Activated T-helper 1 cell treated with anti-CD3 and anti-CD28 coated beads, Interleukin-2, amount 50 U/mL, for 16 hours (primary cell): ENCODE measurements at places on chromosomes 1 and 21.

DNA sequence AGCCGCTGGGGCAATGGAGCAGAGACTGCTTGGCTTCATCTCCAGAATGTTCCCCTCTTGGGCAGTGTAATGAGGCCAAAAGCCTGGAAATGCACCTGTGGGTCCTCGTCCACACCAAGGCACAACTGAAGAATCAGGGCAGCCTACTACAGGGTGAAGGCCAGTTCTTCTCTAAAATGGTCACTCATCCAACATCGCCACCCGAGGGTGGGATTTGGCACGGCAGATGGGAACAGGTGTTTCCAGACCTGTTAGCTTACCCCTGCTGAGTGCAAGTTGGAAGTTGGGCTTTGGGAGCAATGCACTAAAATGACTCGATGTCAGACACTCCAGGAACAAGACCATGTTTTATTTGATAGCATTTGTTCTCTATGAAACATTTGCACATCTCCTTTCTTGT is 543.7 kb downstream of the NPHP4 start:
- DNase-seq = no peak

GRCh38 chr1:189646066-189646465 is 831.6 kb downstream of the BRINP3 start:
- DNase-seq = no peak

DNA sequence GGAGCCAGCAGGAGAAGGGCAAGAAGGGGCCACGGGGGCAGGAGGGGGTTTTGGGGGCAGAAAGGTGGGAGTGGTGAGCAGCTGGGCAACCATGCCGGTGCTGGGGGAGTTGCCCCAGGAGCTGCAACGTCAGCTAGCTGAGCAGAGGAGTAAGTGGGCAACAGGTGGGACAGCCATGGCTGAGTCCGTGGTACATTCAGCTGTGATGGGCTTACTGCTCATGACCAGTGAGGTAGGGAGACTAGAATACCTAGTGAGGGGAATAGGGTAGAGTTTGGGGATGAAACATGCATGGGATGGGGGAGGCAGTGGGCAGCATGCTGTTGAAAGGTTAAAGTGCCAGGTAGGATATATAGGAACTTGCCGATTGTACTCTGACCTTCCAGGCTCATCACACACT is 2.4 kb downstream of the USP21 start:
- DNase-seq = no peak

DNA sequence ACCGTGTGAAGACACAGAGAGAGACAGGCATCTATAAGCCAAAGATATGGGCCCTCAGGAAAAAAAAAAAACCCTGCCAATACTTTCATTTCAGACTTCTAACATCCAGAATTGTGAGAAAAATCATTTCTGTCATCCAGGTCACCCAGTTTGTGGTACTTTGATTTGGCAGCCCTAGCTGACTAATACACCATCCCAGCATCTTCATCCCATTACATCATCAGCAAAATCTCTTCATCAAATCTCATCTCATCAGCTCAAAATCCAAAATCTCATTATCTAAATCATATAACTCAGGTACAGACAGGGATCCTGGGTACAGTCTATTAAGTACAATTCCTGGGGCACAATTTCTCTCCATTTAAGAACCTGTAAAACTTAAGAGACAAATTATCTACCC is 51.9 kb upstream of the GJA8 start:
- no peak for DNase-seq

DNA sequence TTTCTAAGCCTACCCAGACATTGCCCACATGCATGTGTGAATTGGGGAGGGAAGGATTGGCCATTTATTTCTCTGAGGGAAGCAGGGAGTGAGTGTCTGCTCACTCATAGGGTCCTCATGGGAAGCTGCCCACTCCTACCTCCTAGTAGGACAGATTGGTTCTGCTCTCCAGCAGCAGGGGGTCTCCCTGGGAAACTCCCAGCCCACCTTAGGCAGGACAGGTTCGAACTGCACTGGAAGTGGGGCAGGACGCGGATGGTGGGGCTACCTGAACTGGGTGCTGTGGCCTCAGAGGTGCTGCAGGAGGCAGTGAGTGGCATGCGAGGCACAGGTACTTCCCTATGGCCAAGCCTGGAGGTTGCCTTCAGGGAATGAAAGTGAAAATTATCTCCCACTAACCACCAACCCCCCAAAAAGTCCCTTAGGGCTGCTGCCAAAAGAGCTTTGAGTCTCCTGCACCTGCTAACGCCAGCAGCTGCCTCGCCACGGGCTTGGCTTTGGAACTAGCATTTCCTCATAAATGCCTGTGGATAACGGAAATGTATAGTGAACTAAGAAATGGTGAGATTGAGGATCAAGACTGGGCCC is 157.0 kb upstream of the COA6 start:
- DNase-seq = no peak

GRCh38 chr1:150974580-150975478 is at the start of gene CERS2:
CERS2 (minus strand) TSS chr1:150974835; CDS start chr1:150969090, 5,745 bp downstream.
- peak; percentile 65 for DNase-seq

DNA sequence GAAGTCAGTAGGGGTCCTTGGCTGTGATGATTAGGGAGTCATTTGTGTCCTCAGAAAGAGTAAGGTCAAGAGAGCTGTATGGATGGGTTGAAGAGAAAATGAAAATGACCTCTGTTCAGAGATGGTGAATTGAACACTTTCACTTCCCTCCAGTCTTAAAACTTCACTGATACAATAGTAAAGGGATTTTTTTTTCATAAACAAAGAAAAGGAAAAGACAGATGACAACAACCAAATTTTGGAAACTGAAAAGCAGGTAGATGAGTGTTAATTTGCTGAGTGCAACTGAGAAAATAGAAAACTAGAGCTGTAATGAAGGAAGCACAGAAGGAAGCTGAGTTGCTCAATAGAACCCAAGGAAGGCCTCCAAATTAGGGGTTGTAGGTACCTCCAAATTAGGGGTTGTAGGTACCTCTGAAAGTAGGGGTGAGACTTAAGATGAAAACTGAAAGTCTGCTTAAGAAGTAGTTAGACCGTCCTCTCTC is 14.8 kb upstream of the S1PR1 start:
- DNase-seq = no peak

GRCh38 chr21:42321845-42322244 is 6.6 kb upstream of the TFF3 start:
- no peak for DNase-seq

DNA sequence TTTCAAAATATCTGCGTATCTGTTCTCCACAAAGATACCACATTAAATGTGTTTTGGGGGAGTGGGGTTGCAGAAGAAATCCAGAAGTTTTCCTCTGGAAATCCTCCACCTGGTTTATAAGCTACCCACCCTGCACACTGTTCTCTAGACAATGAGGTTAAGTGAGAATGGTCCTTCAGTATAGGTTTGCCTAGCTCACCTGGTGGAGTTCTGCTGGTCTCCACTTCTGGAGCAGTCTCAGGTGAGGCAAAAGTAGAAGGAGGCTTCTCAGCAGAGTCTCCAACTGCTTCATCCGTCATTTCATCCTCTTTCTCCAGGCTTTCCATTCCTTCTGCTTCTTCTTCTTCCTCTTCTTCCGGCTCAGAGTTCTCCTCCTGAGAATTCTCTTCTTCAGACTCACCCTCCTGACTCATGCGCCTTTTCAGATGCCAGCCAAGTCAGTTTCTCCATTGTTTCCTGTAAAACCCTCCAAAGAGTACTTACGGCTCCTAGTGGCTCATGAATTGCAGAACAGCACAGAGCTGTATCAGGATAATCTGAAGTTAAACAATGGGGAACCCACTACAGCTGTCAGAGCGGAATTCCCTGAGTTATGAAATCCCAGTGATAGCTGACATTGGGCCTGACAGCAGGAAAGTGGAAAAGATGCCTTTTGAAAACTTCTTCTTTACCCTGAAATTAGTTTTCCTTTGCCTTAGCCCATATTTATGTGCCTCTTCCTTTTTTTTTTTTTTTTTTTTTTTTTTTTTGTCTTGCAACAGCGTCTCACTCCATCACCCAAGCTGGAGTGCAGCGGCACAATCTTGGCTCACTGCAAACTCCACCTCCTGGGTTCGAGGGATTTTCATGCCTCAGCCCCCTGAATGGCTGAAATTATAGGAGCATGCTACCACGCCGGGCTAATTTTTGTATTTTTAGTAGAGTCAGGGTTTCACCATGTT is 38.5 kb downstream of the MSTO1 start:
- no peak for DNase-seq

DNA sequence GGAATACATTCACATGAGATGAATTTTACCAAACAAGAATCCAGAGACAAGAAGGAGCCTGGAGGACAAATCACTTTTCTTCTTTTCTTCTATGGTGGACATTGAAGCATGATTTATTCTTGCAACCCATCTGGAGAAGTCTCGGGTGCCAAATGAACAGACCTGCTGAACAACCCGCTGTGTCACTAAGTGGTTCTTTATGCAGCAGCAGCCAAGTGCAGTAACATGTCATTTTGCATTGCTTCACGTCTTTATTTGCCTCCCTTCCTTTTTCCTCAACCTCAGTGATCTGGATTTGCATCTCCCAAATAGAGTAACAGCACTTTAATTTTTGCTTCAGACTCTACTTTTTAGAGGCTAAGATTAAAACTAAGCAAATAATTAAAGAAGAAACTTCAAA is 50.0 kb upstream of the TENT5C start:
- DNase-seq = no peak

DNA sequence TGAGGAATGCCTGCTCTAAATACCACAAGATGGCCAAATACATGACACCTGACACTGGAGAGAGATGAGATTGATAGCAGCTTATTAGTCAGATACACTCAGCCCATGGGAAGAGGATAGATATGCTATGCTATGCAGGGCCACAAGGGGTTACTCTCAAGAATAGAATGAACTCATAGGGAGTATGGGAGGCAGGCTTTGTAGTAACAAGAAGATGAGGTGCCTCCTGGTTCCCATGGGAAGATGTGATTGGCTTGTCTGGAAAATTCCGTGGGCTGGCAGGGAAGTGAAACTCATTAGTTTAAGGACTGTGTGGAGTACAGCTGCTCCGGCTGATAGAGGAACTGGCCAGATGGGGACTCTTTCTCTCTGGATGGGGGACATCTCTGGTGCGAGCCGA is 16.5 kb downstream of the CCDC30 start:
- no peak for DNase-seq

GRCh38 chr1:208527156-208527555 is 283.0 kb upstream of the PLXNA2 start:
- DNase-seq = no peak

- DNase-seq = no peak
These were observed 94.5 kb downstream of the SYT2 start for GRCh38 chr1:202615501-202616354.

GRCh38 chr1:228734881-228735801 is at the start of gene RHOU:
RHOU (plus strand) TSS chr1:228735479; CDS start chr1:228735743, 264 bp downstream.
- peak; percentile 34 for DNase-seq

DNA sequence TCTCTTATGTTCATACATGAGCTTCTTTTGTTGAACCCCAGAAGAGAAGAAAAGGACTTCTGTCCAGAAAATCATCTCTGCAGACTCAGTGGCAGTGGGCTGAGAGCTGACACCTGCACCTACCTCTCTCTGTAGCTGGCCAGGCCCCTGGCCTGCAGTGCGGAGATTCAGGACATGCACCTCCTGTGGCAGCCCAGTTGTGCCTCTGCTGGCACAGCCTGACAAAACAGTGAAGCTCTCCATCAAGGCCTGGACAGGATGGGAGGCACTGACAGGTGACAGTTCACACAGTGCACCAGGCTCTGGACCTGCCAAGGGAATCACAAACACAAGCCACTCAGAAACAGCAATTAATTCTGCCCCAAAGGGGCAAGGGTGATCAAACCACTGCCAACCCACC is 88.8 kb downstream of the TGFBR3 start:
- no peak for DNase-seq

GRCh38 chr1:76677416-76678405 is 189.6 kb upstream of the ST6GALNAC5 start:
- DNase-seq = no peak

DNA sequence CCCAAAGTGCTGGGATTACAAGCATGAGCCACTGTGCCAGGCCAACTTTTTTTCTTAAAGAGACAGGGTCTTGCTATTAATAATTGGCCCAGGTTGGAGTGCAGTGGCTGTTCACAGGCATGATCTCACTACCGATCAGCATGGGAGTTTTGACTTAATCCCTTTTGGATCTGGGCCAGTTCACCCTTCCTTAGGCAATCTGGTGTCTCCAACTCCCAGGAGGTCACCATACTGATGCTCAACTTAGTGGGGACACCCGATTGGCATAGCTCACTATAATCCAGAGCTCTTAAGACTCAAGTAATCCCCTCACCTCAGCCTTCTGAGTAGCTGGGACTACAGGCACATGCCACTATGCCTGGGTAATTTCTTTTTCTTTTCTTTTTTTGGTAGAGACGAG is 64.2 kb upstream of the SCYL3 start:
- no peak for DNase-seq

DNA sequence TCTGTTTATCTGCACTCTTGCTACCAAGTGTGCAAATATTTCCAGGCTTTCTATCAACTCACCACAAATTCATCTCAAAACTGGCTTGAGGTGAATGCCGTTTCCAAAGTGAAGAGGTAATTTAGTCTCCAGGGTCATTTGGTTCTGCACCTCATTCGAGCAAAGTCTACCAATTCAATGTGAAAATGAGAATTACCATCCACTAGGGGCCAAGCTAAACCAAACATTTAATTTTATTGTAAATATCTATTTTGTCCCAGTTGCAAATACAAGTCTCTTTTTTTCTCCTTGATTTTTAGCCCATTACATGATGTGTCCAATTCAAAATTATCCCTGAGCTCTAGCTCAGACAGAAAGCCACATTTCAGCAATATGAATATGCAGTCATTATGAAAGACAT is 152.3 kb upstream of the PTBP2 start:
- no peak for DNase-seq

DNA sequence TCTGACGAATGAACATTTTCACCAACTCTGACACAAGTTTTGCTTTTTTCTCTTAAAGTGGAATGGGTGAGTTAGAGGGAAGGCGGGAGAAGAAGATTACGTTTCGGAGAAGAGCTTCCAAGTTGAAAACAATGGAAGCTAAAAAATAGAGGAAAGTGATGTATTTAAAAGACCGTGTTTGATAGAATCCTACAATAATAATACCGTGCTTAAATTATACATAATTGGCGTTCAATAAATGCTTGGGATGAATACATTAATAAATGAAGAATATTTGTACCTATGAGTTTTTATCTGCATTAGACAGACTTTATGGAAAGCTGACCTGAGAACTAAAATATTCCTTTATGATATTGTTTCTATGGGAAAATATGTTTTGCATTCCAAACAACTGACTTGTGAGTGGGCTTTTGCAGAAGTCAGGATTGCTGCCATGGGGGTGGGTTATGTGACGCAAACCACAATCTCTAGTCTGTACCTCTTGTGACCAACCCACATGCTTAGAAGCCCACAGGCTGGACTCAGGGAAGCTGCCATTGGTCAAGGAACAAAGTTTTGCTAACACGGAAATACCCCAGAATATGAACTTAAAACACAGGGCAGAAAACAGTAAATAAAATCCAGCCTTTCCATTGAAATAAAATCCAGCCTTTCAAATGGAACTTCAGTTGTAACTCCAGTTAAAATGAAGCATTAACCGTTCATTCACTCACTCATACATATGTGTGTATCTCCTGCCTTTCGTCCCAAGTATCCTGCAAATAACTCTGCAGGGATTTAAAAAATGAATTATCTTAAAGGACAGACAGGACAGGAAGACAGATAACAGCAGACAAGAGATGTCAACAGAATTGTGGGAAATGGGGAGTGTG is 21.3 kb upstream of the ATF3 start:
- DNase-seq = no peak

GRCh38 chr1:2824999-2825398 is 23.5 kb upstream of the TTC34 start:
- no peak for DNase-seq

- DNase-seq = no peak
These were observed 114.1 kb upstream of the GALNT2 start for GRCh38 chr1:229952670-229953520.
